ENCODE measurements at places on chromosomes 7 and 10. TPM values are rescaled to one million over a fixed set of nuclear protein-coding genes. Genes with fewer than 3 reads are reported as not detected.

NCF1 gene
- not detected for total RNA-seq

- no peak for DNase-seq
Observed at GRCh38 chr10:102808380-102808779, 28.8 kb downstream of the CYP17A1 start.

GRCh38 chr7:112136271-112137008 lies 69.8 kb downstream of the DOCK4 start:
- no peak for DNase-seq

GRCh38 chr10:113326160-113327111 lies 226.4 kb upstream of the HABP2 start:
- DNase-seq, result peak; percentile 31

DNA sequence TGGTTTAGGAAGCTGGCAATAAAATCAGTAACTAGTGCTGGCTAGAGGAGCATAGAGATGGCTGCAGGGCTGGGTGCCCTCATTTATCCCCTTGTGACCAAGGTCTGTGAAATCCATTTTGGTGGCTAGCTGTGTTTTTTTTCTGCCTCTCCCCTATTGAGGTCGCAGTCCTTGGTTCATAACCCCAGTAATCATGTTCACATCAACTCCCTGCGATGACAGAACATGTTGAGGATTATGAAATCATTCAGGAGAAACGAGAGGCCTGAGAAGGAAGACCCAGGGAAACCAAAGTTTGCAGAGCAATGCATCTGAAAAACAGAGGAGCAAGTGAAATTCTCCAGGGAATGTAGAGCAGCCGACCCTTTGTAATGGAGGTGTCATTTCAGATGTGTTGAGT lies 126.9 kb downstream of the TACC2 start:
- no peak for DNase-seq

HABP2 gene
- 0.48 TPM for total RNA-seq

PPP1R3C gene
- total RNA-seq, result 0.87 TPM

- DNase-seq, result no peak
Observed at GRCh38 chr10:98563811-98564210, 117.1 kb upstream of the HPS1 start.

AVPI1 gene
- total RNA-seq, result 2.4 TPM

DNA sequence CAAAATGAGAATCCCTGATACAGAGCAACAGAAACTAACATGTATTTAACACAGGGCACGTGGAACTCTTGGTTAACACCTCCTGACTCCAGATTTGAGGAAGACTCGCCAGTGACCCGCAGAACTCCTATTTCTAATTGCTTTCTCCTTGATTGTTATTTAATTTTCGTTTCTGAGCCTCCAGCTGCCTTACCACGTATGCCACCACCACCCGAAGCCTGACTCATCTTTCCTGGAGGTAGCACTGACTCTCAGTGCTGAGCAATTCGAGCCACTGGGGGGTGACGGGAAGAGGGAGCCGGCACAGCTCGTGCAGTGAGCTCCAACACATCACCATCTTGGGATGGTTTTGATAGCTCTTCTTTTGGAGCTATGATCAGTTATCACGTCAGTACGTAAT lies 273.9 kb upstream of the MGMT start:
- no peak for DNase-seq

PNLIP gene
- not detected for total RNA-seq

DNA sequence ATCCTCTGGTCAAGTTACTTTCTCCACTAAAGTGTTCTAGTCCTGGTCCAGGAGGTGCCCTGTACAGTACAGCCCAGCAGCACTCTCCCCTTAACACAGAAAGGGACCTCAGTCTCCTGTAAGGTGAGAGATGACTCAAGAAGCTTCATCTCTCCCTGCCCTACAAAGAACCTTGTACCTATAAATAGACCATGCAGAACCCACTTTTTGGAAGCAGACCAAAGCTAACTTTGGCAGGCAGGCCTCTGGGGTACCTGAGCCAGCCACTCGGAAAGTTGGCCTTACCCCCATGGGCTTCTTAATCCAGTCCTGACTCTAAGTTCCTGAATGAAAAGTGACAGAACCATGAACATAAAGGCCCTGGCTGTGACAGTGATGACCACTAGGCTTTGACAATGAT lies 454.8 kb downstream of the KCNMA1 start:
- DNase-seq, result no peak

WNT16 gene
- not detected for total RNA-seq

DNA sequence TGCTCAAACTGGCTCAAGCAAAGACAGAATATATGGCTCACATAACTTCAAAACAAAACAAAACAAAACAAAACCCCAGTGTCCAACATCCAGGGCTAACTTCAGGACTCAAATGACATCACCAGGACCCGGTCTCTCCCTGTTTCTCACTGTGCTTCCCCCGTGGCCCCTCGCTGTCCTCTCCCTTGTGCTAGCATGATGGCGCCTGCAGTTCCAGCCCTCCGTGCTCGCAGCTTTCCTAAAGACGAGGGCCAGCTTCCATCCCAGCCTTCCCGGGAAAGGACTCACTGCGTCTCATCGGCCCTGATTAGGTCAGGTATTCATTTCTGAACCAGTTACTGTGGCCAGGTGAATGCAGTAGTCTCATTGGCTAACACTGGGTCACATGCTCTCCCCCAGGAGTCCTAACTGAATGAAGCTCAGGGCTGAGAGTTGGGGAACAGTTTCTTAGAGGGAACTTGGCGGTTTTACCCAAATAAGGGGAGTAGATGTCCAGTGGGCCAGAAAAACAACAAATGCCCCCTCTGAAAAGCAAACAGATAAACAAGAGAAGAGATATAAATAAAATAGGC lies 33.0 kb upstream of the CTBP2 start:
- no peak for DNase-seq

ADAMTS14 gene
- 3.4 TPM for total RNA-seq

PKD2L1 gene
- not detected for total RNA-seq

DNA sequence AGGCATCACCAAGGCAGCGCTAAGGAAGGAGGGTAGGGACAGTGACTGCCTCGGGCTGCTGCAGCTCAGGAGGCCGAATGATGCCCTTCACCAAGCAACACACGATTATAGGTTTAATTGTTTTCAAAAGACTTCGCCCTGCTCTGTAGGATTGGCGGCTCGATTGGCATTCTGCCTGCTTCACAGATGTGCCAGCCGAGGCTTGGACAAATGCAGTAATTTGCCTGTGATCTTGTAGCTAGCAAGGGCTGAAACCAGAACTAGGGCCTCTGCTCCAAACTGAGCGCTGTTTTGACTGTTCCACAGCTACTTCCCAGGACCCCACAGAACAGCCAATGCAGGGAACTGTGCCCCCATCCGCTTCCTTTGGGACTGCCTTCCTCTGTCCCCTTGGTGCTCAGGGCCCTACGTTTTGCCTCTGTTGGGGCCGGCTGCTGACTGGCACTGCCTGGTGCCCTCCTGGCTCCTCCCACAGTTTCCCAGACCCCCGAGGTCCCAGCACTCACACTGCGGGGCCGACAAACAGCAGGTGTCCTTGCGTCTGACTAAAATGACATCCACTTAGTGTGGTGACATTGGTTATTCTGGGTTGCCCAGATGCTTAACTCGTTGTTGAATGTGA lies 62.6 kb upstream of the EN2 start:
- no peak for DNase-seq

DNA sequence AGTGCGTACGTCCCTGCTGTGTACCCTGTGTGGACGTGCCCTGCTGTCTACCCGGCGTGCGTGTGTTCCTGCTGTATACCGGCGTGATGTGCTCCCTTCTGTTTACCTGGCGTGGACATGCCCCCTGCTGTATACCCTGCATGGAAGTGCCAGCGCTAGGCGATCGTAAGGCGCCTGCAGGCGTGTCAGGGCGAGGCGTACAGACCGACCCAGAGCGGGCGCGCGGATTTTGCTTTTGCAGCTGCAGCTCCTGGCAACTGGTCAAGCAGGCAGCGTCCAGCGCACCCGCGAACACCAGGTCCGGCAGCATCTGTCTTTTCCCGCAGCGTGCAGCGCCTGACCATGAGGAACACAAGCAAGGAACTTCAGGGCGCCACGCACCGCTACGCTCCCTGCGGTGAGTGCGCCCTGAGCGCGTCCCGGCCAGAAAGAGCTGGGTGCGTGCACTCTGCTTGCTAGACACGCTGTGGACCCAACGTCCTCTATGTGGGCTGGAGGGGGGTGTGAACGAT lies 680 bp downstream of the C7orf57 start:
- DNase-seq, result no peak

GRCh38 chr7:20795881-20796280 lies 9.2 kb upstream of the SP8 start:
- no peak for DNase-seq

- no peak for DNase-seq
Observed at GRCh38 chr7:25559581-25560367, 331.5 kb upstream of the NPVF start.

- DNase-seq, result no peak
Observed at GRCh38 chr10:33820531-33820930, 486.1 kb upstream of the NRP1 start.

Data from glomerular endothelial cell (primary cell).